ENCODE measurements at places on chromosomes 3 and 15. TPM values are rescaled to one million over a fixed set of nuclear protein-coding genes. Genes with fewer than 3 reads are reported as not detected.

- H3K4me1 ChIP-seq, result peaks cover 2% of the 10 kb centered on the region
- H3K27ac ChIP-seq, result no peak overlapping the region
- H3K27me3 ChIP-seq, result no peaks in the 10 kb centered on the region
Observed at GRCh38 chr3:177515786-177516157, 318.5 kb upstream of the TBL1XR1 start.

The RHOV gene
- total RNA-seq, result 0.29 TPM

DNA sequence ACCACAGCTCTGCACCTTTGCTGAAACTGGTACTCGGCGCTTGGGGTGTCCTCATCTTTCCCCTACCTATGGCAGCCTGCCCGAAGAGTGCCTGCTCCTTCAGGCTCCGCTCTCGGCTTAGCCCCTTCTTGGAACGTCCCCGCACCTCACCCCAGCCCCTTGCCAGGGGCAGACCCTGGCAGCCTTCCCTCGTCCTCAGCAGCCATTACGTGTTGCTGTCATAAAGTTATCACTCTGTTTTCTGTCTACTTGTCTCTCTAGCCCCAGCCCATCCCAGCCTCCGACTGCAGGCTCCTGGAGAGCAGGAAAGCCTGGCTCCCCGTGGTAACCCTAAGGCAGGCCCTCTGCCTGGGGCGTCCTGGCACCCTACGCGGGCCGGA, 5.1 kb upstream of the BAHD1 start:
- H3K4me3 ChIP-seq, result peak overlapping the region; percentile 17
- peaks cover 28% of the 10 kb centered on the region for H3K4me1 ChIP-seq
- DNase-seq, result no peak
- no peaks in the 10 kb centered on the region for H3K36me3 ChIP-seq
- H3K27me3 ChIP-seq, result peaks cover 28% of the 10 kb centered on the region

DNA sequence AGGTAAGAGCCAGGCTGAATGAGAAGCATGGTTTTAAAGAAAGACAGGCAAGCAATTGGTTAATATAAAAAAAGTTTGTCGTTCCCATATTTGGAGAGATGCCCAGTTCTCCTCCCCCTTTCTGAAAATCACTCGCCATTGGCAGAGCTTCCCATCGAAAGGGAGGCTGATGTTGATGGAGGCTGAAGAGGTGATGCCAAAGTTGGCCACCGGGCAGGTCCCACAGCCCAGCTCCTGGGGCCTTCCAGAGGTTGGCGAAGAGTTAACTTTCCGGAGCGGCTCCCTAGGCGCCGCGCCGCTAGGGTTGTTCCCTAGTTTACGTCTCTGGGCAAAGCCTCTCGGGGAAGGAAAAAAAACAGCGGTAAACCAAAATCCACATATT, 793 bp downstream of the PCOLCE2 start:
- no peak overlapping the region for H3K27ac ChIP-seq
- DNase-seq, result peak; percentile 12
- no peaks in the 10 kb centered on the region for H3K36me3 ChIP-seq
- peaks cover 42% of the 10 kb centered on the region for H3K27me3 ChIP-seq

GRCh38 chr3:9810433-9810770, 340 bp downstream of the TTLL3 start:
- peaks cover 30% of the 10 kb centered on the region for H3K36me3 ChIP-seq
- no peak overlapping the region for H3K27ac ChIP-seq
- peaks cover 30% of the 10 kb centered on the region for H3K4me1 ChIP-seq

The SNTN gene
- total RNA-seq, result not detected

GRCh38 chr3:50327129-50327528, 894 bp downstream of the TUSC2 start:
- H3K36me3 ChIP-seq, result peaks cover 14% of the 10 kb centered on the region
- DNase-seq, result no peak
- peaks cover 23% of the 10 kb centered on the region for H3K4me1 ChIP-seq
- H3K27ac ChIP-seq, result no peak overlapping the region

The SUCNR1 gene
- not detected for total RNA-seq

GRCh38 chr3:137970914-137971831, 38.8 kb upstream of the CLDN18 start:
- H3K4me3 ChIP-seq, result no peak overlapping the region
- H3K27ac ChIP-seq, result no peak overlapping the region
- H3K27me3 ChIP-seq, result peaks cover 12% of the 10 kb centered on the region
- H3K4me1 ChIP-seq, result no peaks in the 10 kb centered on the region
- DNase-seq, result peak; percentile 75

DNA sequence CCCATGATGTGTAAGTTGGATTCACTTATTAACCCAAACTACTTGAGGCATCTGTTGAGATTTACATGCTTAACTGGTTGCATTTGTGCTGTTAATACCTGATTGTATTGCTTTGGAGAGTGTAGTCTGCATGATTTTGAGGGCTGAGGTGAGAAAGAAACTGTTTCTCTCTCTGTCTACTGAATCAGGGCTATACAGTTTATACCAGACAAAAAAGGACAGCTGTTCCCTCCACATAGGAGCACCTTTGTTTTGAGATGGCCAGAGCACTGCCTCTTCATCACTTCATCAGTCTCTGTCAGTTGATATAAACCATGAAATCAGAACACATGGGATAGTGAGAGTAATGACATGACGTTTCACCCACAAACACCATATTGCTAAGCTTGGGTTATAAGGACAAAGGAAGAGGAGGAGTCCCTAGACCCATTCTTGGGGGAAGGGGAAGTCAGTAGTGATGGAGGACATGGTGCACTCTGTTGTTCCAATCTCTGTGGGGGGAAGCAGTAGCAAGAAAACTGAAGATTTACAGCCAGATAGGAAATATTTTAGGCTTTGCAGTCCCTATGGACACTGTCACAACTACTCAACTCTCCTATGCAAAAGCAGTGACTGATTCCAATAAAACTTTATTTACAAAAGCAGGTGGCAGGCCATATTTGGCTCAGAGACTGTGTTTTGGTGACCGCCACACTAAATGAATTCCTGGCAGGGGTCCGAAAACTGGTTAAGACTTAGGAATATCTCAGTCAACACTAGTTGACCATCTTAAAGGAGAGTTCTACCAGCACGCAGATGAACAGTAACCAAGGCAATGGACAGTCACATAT, 123.9 kb upstream of the NR2E3 start:
- no peak overlapping the region for H3K4me3 ChIP-seq
- no peak for DNase-seq
- no peaks in the 10 kb centered on the region for H3K36me3 ChIP-seq
